Stimulated activated CD4-positive, alpha-beta T cell treated with anti-CD3 and anti-CD28 coated beads, Interleukin-1b, Interleukin-23, amount 100 ng/mL, for 4 hours (primary cell): ENCODE measurements at places on chromosomes 2 and 18.

GRCh38 chr2:121699421-121700333 lies 37.0 kb downstream of the NIFK start:
- DNase-seq = peak; percentile 57

DNA sequence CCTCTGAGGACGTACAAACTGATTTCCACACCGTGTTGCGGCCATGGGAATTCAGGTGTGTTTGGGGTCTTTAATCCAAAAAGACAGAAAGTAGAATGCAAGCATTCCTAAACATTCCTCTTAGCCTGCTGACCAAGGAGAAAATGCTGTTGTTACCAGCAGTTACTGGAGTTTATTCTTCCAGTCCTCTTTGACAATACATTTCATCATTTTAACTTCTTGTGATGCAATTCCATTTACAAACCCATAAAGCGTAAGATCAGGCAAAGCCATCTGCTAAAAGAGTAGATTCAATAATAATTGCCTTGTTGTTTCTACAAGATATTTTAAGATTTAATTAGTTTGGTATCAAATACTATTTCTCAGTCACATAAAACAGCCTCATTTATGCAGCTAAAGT lies 32.7 kb downstream of the SPIRE1 start:
- no peak for DNase-seq

DNA sequence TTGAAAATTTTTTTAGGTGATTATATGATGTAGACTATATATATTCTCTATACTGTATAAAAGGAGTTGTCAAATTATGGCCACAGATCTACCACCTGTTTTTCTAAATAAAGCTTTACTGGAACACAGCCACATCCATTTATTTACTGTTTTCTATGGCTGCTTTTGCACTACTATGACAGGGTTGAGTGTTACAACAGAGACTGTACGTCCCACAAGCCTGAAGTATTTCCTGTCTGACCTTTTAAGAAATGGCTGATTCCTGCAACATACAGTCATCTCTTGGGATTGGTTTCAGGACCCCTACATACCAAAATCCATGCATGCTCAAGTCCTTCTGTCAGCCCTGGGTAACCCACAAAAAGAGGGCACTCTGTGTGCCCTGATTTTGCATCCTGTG lies 508.3 kb downstream of the TSN start:
- DNase-seq = no peak

GRCh38 chr18:57404345-57404744 lies 30.8 kb upstream of the ONECUT2 start:
- no peak for DNase-seq

DNA sequence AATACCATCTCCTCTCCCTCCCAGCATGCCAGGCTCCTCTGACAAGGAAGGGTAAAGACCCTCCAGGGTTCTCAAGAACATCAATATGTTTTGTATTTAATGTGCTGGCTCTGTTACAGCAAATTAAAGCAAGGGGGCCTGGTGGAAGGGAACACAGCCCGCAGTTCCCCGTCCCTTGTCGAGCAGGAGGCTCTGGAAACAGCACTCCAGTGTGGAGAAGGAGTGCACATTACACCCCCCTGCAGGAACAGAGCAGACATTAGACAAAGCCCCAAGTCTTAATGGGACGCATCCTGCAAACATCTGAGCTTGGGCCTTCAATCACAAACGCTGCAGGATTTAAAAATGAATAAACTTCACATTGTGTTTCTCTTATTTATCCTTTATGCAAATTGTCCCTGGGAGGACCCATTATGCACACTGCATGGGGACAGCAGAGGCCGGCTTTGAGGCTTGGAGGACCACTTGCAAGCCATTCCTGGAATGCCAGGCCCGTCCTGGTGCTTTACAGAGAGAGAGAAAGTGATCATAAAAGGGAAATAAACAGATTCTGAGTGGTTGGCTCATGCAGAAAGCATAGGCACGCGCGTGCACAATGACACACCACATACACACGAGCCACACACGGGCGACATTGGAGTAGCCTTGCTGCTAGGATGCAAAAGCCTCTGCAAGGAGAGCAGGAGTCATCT lies 328.7 kb downstream of the SMAD2 start:
- DNase-seq = no peak

DNA sequence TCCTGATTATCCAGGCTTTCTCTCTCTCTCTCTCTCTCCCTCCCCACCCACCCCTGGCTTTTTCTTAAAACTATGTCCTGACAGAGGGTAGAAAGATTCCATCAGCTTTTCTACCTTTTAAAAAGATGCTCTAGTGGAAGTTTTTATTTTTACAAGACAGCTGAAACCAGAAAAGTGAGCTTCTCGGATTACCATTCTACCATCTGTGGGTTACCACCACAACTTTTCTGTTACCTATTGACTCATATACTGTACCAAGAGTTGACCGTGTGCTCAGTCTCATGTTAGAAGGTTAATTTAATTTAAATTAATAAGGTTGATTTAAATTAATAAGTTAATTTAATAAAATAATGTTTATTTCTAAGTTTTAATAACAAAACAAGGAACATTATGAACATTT lies 137.6 kb downstream of the UPP2 start:
- no peak for DNase-seq

- DNase-seq = peak; percentile 63
Observed at GRCh38 chr2:37324786-37325624, at the start of gene PRKD3. TSS of gene PRKD3 (minus strand) at chr2:37324833. CDS start at chr2:37316524, 8,309 bp downstream.

- DNase-seq = no peak
Observed at GRCh38 chr18:77074431-77074830, 58.2 kb downstream of the MBP start.

- no peak for DNase-seq
Observed at GRCh38 chr2:113784823-113785744, 28.6 kb upstream of the SLC35F5 start.

DNA sequence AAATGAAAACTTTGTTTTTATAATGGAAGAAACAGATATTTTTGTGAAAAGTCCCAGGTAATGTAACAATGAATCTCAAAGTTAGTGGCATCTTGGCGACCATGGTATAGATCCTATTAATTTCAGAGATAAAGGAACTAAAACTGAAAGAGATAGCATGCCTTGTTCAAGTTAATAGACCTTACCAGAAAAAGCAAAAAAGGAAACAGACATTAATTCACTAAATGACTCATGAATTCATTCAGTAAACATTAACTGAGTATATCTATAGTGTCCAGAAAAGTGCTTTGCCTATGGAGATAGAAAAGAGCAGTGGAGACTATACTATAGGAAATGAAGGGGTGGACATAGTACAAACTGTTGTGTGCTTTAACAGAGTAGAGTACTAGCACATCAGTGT lies 763.3 kb downstream of the TRIB2 start:
- no peak for DNase-seq

DNA sequence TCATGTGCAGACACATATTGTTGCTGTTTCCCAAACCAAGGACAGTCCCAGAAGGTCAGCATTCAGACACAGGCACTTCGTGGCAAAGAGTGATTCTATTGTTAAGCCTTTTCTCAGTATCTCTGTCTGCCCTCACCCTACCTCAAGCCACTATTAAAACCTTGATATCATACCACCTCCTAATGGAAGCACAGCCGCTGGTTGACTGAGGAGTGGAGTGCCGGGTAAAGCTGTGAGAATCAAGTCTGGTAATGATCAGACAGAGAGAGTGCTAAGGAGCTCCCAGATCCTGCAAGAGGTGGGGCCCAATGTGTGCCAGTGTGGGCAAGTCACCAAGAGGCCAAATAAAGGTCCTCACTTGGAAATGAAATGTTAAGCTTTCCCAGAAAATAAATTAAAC lies 819.5 kb downstream of the BCL11A start:
- no peak for DNase-seq

GRCh38 chr2:222142027-222142426 lies 156.8 kb downstream of the PAX3 start:
- no peak for DNase-seq

GRCh38 chr2:212987492-212987891 lies 163.9 kb downstream of the IKZF2 start:
- no peak for DNase-seq

GRCh38 chr2:119126650-119127049 lies 31.9 kb downstream of the C1QL2 start:
- DNase-seq = peak; percentile 22

GRCh38 chr2:237305579-237305978 lies 108.4 kb downstream of the COL6A3 start:
- no peak for DNase-seq

- no peak for DNase-seq
Observed at GRCh38 chr2:40540026-40540425, 88.1 kb upstream of the SLC8A1 start.

- no peak for DNase-seq
Observed at GRCh38 chr18:3554091-3554601, 104.2 kb downstream of the TGIF1 start.

- DNase-seq = peak; percentile 16
Observed at GRCh38 chr2:202377207-202377761, 1.2 kb downstream of the BMPR2 start.

- DNase-seq = no peak
Observed at GRCh38 chr2:46490521-46491141, 11.3 kb downstream of the TMEM247 start.
